NK-92 treated with Interleukin-12 subunit alpha and Interleukin-12 subunit beta, amount 100 ng/mL, for 24 hours (cell line): ENCODE measurements at places on chromosomes 2 and 18.
A peak's percentile ranks its signal among the peaks of the same experiment; 100 is the strongest.

GRCh38 chr2:204899983-204900382 is 354.7 kb downstream of the PARD3B start:
- no peak for DNase-seq

GRCh38 chr2:41896186-41896846 is 151.5 kb upstream of the PKDCC start:
- DNase-seq: peak; percentile 65

GRCh38 chr2:47265158-47265557 is 110.0 kb upstream of the STPG4 start:
- DNase-seq: no peak

- DNase-seq: peak; percentile 11
Observed at GRCh38 chr2:13522917-13523821, 806.4 kb downstream of the TRIB2 start.

DNA sequence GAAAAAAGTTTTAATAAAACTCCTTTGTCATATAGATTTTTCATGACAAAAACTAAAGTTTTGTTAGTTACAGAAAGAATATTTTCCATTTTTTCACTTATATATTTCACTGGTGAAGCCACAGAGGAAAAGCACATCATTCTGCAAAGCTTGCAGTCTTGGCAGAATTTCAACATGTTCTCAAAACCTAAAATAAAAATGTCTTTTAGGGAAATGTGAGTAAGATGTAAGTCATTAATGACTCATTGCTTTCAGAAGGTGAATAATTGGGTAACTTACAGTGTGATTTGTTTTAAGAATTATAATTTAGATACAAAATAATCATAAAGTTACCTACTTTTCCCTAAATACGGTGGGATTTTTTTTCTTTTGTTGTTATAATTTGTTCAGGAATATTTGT is 43.4 kb upstream of the TNFRSF11A start:
- no peak for DNase-seq

GRCh38 chr2:59301466-59302402 is 1060.6 kb upstream of the FANCL start:
- DNase-seq: no peak

DNA sequence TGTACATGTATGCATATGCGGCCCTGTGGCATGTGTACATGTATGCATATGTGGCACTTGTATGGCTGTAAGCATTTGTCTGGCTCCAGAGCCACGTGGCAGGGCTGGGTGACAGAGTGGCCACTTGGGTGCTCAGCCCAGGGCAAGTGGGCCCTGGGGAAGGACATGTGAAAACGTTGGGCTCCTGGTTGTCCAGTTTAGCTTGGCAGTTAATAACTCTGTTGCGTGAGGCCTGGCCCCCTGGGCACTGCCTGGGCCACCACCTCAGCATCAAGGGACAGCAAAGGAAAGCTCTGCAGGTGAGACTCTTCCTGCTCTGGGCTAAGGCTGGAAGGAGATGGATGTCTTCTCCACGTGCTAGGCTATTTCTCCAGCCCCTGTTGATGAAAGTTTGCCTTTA is 119.9 kb downstream of the CTIF start:
- DNase-seq: no peak

DNA sequence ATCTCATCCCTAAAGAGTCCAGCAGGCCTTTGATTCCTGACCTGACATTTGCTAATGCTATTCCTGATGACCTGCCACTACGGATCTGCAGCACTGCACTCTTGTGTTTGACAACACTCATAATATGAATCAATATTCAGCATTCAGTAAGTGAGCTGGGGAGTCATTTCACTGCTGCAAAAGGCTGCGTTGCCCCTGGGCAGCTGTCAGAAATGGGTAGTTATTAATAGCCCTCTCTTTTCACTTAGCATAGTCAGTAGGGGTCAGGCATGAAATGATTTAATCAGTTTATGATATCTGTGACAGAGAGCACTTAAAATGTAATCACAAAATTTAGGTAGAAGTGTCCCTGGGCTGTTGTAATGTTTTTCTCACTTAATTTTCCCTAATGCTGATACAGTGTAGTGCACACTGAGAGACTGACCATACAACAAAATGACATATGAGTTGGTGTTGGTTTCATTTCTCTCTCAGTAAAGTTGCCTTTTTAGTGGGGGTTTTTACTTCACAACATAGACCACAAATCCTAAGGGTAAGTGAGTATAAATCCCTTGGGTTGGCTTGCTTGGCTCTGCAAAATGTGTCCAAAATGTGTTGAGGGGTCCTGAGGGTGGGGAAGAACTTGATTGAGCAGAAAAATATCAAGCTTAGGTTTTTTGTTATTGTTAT is 184.8 kb downstream of the CAMKMT start:
- no peak for DNase-seq

DNA sequence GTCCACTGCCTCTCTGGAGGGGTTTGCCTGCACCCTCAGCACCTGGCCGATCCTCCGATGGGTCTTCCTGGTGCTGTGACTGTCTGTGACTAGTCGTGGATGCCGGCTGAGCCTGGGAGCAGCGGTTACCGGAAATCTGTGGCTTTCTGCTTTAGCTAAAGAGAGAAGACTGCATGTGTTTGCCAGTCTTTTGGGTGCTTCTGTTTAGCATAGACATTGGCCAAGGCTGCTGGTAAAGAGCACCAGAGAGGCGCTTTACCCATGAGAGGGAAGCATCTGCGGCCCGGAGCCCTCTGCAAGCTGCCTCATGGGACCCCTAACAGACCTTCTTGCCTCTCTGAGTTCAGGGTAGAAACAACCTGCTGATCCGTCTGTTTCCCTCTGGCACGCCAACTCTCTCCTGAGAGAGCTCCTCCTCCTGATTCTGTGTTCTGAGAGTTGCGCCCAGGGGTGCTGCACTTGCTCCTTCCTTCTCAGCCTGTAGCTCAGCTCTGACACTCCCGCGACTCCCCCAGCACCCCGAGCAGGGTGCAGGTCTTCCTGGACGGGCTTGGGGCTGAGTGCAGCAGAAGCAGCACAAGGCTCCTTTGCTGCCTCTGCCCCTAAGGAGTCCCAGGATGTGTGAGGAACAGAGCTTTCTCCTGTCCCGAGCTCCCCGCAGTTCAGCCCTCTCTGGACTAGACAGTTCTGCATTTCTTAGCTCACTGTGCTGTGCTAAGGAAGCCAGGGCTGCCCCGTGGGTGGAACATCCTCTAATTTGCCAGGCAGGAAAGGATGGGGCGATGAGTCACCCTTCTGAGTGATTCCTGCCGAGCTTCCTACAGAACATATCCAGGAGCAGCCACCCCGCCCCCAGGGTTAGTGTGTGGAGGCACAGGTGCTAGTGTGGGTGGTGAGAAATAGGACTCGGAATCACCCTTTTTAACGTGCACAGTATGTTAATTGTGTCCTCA is 203.2 kb downstream of the SH3RF3 start:
- peak; percentile 19 for DNase-seq

DNA sequence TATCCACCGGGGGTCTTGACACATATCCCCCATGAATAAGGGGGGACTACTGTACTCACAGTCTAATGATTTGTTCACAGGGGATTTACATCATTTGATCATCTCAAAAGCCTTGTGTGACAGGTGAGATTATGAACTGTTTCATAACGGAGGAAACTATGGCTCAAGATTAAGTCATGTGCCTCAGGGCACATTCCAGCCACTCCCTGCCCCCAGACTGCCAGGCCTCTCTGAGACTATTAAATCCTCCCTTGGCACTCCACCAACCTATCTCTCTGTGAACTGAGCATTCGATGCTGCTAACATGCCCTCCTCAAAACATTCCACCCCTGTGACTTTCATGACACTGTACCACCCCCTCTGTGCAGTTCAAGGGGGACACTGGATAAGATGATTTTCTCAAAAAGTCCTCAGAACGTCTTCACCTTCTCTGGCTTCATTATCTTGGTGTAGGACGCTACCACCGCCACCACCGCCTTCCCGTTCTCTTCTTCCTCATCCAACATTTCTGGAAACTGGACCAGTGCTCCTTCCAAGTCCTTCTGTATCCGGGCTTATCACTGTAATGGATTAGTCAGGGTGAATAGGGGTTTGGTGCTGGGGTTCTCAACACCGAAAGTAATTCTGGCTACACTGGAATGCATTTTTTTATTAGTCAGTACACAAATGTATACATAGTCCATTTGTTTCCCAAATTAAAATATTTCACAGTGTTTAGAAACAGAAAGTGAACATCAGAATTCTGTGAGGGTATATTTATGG is 169.6 kb downstream of the KCNS3 start:
- DNase-seq: no peak

GRCh38 chr2:228675091-228675490 is 493.6 kb upstream of the SPHKAP start:
- no peak for DNase-seq

DNA sequence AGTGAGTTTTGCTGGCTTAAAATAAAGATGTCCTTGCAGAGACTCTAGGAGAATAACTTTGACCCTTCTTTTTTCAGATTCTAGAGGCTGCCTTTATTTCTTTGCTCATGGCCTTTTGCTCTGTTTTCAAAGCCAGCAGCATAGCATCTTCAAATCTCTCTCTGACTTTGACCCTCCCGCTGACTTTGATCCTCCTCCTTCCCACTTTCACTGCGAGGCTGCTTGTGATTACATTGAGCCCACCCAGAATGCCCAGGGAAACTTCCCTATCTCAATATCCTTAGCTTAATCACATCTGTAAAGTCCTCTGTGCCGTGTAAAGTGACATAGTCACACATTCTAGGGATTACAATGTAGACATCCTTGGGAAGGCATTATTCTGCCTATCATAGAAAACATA is 23.9 kb downstream of the TACR1 start:
- no peak for DNase-seq

DNA sequence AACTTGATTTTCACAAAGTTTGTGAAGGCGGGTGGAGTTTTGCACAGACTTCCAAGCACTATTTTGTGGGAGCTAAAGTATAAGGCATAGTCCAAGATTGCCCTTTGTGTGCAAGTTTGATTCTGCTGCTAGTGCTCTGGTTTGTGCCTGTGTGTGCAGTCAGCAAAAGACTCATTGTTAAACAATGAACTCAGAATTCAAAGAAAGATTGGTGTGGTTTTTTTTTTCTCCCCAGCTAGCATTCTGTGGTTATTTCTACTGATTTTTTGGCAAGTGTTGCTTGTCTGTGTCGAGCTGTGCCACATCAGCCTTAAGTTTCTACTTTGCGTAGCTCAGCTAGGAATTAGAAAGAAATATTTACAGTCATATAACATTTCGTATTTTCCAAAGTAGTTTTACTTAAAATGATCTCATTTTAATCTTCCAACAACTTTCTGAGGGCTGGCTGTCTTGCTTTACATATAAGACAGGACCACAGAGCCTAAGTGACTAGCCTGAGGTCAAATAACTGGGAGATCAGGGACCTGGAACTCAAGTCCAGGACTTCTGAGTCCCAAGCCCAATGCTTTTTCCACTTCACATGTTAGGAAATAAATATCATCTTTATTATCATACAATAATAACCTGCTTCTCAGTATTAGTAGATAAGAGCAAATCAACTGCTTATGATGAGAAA is 69.8 kb downstream of the BABAM2 start:
- DNase-seq: no peak

DNA sequence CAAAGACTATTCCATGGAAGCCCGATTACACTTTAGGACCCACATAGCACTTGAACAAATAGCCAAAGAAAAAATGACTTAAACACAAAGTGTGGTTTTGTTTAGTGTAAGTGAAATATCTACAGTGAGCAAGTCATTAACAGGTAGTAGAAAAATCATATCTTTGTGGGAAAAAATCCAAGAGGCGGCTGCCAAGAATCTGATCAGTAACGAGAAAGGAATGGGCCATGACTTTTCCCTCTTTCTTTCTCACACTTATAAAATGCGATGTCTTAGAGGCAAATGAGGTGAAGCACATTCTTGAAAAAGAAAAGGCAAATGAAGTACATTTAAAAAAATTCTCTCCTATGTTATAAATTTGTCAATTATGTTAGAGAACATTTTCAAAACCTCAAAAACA is 12.9 kb upstream of the GEMIN6 start:
- no peak for DNase-seq

DNA sequence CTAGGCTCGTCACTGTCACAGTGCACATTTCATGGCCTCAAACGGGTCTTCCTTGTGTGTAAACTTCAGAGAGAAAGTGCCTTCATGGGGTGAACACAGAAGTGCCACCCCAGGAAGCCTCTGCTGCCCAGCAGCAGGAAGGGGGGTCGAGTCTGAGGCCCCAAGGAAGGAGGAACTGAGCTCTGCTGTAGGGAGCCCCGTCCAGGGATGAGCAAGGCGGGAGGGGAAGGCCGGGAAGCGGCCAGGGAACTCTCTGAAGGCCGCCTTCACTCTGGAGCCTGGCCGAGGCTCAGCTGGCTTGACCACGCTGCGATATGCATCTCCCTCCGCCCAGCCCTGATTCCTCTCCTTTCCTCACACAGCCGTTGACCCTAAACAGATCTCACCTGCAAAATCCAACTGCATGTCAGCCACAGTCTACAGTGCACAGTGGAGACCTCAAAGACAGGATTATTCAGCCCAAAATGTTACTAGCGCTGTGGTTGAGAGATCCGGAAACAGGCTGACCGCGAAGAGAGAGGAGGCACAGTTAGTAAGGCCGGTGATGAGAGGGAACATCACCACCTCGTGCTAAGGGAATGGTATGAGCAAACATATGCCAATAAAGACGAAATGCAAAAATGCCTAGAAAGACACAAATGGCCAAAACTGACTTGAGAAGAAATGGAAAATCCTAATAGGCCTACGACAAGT is 34.2 kb upstream of the CTDP1 start:
- no peak for DNase-seq

GRCh38 chr2:64376926-64377325 is 77.0 kb upstream of the LGALSL start:
- no peak for DNase-seq

DNA sequence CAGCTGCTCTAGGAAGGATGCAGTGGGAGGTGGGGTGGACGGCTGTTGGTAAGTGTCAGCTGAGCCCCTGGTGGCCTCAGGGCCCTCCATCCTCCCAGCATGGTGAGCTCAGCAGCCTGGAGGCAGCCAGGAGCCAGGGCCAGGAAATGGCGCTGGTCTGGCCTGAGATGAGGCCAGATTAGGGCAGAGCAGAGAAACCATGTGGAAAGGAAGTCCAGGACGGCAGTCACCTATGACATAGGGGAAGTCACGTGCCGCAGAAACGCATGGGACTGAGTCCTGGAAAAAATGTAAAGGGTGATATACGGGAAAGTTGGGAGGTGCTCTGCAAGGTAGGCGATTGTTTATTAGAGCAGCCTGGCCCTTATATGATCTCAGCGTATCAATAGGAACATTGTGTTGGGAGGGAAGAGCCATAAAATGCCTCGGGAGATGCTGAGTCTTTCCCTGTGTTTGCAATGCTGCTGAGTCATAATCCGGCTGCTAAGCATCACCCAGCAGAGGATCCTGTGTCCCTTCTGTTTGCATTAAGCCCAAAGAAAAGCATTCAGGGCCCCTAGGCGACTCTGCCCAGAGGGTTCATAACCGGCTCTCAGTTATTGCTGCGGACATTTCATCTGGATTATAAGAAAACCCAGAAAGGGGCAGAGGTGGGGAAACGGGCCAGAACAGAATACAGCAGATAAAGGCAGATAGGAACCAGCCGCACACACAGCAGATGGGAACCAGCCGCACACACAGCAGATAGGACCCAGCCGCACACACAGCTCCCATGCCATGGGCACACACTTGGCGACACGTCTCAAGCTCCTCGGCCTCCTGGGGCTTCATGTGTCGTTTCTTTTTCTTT is 30.3 kb upstream of the B3GNT7 start:
- DNase-seq: no peak
